ENCODE measurements at places on chromosomes 16 and 17.

DNA sequence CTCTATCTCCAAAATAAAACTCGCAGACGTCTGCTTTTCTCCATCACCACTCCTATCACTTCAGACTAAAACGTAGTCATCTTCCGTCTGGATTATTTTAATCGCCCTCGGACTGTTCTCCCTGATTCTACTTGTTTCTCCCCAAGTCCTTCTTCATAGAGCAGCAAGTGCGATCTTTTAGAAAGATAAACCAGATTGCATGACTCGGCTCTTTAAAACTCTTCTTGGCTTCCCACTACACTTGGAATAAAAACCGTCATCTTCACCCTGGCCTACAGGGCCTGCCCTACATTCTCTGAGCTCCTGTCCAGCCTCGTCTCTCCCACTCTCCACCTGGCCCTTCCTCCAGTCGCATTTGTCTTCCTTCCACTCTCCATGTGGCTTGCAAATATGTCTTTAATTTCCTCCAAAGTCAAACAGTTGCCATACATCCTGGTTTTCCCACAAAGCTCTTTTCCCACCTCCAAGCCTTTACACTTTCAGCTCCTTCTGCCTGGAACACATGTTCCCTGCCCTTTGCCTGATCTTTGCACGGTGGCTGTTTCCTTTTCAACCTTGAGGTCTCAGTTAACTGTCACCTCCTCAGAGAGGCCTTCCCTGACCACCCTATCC, 70.5 kb upstream of the DHX40 start:
- DNase-seq, result no peak

DNA sequence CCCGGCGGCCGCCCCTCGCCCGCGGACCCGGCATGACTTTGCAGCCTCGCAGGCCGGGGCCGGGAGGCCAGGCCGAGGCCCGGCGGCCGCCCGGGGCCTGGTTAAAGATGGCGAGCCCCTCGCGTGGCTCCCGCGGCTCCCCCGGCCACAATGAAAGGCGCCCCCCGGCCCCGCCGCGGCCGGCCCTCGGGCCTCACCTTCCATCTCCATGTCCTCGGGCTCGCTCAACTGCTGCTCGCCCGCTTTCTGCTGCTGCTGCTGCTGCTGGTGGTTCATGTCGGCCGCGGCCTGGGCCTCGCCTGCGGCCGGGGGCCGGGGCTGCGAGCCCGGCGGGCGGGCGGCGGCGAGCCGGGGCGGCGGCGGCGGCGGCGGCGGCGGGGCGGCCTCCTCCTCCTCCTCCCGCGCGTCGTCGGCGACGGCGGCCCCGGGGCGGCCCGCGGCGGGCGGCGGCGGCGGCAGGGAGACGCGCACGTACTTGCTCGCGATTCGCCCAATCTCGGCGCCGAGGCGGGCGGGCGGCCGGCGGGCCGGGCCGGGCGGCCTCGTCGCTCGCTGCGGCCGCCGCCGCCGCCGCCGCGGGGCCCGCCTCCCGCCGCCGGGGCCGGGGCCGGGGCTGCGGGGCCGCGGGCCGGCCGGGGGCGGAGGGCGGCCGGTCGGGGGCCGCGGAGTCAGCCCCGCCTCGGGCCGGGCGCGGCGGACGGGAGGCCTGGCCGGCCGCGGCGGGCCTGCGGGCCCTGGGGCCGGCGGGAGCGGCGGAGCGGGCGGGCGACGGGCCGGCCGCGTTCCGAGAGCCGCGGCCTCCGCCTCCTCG, 491 bp downstream of the USP7 start:
- DNase-seq, result no peak

GRCh38 chr17:18213666-18214270, 11.7 kb upstream of the LLGL1 start:
- no peak for DNase-seq

DNA sequence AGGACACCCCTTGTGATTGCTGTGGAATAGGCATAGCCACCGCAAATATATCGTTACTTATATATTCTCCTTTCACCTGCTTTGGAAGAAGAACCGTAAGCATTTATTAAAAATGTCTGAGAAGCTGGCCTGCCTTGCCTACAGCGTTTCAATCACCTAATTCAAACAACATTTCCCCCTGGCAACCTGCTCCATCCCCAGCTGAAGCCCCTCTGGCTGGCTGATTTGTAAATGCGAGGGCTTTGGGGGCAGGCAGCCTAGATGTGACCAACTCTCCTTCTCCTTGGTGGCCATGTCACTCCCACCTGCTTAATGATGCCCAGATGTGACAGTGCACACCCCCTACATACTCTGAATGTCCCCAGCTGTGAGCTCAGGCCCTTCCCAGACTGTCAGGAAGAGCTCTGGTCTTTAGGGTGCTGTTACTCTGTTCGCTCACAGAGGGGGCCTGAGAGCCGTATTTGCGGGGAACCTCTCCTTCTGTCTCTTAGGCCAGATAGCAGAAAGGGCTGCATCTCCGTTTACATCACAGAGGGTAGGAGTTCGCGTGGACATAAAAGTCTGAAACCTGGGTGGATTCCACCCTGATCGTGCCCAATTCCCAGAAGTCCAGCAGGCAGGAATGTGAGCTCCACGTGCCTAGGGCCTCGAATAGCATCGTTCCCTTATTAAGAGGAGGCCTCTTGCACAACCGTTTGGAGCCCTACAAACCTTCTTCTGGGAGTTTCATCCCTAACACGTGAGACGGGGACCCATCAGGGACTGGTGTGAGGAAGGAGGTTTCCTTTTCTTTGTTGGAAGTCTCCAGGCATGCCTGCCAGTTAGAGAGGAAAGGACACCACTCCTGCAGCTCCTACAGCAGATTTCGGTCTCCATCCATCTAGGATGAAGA, 2.4 kb upstream of the SDK2 start:
- DNase-seq, result no peak

DNA sequence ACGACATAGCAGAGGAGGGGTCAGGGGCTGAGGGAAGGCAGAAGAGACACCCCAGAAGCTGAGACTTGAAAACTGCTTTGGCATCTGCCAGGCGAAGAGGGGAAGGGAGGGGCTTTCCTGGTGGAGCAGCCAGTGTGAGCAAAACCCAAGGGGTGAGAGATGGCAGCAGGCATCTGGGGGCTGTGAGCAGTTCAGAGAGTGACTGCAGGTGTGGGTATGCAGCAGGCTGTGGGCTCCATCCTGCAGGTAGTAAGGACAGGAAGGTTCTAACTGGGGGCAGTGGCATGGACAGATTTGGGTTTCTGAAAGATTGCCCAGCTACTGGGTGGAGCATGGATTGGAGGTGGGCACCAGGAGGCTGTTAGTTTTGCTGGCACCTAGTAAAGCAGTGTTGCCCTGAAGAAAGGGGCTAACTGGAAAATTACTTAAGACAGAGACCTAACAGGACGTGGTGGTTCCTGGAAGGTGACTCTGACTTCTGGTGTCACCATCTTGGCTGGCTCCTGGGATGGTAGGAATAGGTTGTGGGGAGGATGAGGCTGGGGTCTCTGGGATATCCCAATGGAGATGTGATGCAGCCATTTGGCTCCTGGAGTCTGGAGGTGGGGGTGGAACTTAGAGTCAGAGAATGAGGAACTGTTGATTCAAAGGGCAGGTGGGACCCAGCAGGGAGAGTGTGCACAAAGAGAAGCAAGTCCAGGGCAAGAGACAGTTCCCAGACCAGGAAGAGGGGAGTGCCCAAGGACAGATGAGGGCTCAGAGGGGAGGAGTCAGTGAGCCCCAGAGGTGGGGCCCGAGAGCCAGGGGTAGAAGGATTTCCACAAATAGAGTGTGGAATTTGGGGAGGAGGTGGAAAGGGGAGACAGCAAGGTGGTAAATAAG, 11.2 kb downstream of the BCL7C start:
- DNase-seq, result no peak

DNA sequence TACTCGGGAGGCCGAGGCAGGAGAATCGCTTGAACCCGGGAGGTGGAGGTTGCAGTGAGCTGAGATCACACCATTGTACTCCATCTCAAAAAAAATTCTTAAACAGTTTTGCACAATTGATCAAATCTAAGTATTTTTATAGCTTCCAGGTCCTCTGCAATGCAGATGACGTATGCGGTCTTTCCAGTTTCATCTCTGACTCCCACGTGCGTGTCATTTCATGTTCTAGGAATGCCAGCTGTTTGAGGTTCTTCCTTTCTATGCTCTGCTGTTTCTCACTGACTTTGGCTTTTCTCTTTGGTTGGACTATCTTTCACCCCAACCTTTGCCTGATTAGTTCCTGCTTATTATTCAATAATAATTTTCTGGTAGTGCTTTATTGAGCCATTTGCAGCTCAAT, 16.2 kb downstream of the CHP2 start:
- DNase-seq, result peak; percentile 81

DNA sequence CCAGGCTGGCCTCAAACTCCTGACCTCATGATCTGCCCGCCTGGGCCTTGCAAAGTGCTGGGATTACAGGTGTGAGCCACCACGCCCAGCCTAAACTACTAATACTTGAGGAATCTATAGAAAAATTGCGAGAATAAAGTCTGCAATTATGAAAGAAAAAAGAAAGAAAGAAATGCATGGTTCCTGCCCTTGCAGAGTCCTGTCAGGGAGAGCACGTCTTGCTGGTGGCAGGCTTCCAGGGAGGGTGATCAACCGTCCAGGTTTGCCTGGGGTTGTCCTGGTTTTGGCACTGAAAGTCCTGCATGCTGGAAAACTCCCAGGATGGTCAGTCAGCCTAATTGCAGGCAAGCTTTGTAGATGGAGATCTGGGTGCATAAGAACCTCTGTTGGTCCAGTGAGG, 21.5 kb upstream of the KIFC3 start:
- no peak for DNase-seq

GRCh38 chr17:32227910-32228309, 37.7 kb upstream of the RHBDL3 start:
- no peak for DNase-seq

DNA sequence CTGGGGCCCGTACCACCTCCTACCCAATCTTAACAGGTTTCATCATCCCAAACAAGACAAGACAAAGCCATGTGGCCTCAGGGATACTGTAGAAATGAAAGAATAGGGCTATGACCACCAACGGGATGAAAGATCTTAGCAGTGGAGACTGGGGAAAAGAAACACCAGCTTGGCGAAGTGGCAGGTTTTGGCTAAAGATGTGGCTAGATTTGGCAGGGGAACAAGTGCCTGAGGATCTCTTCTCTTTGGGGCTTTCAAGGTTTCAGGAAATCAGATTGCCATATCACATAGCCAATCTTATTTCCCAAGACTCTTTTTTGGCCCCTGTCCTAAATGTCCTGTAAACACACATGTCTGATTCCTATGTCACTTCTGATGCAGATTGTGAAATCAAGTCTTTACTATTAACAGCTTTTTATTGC, 6.9 kb downstream of the KRT24 start:
- no peak for DNase-seq

DNA sequence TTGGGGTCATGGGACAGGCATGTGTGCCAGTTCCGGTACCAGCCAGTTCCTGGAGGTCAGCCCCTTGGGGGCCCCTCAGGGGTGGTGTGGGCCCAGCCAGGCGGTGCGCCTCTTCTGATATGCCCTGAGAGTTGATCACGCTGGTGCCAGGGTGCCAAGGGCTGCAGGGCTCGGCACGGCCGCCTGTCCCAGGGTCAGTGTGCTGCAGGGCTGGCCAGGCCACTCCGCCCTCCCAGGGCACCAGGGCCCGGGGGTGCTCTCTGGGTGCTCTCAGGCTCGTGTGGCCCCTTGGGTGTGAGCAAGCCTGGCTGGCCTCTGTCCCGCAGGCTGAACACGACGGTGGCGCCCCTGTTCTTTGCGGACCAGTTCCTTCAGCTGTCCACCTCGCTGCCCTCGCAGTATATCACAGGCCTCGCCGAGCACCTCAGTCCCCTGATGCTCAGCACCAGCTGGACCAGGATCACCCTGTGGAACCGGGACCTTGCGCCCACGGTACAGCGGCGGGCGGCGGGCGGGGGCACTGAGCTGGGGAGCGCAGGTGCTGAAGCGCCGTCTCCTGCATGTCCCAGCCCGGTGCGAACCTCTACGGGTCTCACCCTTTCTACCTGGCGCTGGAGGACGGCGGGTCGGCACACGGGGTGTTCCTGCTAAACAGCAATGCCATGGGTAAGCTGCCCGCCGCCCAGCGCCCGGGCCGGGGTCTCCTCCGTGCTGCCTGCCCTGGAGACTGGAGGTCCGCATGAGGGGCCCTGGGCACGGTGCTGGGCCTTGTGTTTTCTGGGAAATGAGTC, 6.0 kb downstream of the GAA start:
- no peak for DNase-seq

GRCh38 chr17:43755389-43755875, 3.2 kb downstream of the SOST start:
- no peak for DNase-seq

Data from epithelial cell of prostate (primary cell).